ENCODE measurements at places on chromosomes 16 and 17.

- DNase-seq, result no peak
Measured at GRCh38 chr17:7282752-7283321, 1.3 kb downstream of the SLC2A4 start.

DNA sequence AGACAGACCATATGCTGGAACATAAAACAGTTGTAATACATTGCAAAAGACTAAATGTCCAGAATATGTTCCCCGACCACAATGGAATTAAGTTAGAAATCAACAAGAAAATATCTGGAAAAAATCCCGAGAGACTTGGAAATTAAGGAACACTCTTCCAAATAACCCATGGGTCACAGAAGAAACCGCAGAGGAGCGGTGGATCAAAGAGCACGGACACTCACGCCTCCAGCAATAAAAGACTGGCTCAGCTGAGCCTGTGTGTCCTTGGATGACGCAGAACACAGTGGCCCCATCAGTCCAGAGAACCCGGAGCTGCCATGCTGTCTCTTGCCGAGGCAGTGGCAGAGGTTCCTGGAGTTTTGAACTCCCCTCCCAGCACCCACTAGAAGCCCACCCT is 30.9 kb upstream of the FOXF1 start:
- no peak for DNase-seq

DNA sequence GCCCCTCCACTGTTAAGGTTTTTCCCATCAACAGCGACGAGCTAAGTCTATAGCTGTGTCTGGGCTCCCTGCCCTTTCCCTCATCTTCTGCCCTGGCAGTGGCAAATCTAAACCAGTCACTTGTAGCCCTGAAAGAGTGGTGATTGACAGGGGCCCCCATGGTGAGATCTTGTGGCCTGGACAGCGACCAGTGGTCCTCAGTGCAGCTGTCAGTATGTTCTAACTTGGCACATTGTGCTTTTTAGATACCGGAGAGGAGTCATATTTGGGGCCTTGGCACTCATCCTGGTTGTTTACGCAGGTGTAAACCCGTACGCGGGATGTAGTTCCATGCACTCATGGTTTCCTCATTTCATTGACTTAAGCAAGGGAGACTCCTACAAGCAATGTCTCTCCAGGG is 57.5 kb upstream of the ARHGAP44 start:
- DNase-seq, result no peak

DNA sequence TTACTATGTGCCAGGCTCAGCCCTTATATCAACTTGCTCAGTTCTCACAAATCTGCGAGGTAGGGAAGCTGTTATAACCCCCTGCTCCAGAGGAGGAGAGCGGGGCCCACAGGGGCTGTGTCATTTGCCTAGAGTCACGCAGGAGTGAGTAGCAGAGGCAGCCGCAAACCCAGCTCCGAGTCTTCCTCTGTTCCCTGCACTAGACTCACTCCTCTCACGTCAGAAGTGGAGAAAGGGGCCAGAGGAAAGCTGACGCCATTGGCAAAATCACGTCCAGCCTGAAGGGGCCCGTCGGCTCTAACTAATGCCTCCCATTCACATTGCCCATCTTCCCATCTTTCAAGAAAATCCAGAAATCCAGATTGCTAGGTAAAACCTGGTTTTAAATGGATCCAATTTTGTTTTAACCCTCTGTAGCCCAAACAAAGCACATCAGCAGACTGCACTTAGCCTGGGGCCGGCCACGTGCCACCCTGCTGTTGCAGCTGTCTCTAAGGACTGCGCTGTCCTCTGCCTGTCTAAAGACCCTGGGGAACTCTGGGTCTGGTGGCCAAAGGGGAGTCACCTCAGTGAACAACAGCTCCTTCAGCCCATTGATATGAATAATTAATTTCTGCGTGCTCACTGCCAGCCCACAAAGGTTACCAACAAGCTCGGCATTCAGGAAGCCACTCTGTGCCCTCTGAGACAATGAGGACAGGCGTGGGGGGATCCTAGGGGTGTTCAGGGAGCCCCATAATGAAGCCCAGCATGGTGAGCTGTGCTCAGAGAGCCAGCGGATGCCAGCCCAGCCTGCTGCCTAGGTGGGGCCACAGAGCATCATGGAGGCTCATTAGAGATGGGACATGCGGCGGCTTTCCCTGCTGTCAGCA is 36.7 kb upstream of the ABR start:
- DNase-seq, result no peak

- no peak for DNase-seq
Measured at GRCh38 chr17:19570544-19571062, 36.9 kb downstream of the SLC47A1 start.

DNA sequence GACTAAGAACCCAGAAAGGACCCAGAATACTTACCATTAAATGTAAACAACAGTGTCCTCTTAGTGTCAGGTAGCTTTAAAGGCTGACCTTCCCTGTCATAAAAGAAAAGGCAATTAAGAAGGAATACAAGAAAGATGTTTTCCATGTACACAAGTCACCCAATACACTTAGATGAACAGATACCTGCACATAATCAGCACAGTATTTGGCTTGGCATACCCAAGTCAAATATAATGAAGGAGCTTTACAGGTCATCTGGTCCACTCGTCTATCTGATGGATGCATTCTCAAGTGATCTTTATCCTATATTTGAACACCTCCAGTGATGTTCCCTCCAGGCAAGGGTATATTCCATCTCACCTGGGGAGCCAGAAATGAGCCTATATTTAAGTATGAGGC is 11.1 kb upstream of the STRADA start:
- DNase-seq, result no peak

DNA sequence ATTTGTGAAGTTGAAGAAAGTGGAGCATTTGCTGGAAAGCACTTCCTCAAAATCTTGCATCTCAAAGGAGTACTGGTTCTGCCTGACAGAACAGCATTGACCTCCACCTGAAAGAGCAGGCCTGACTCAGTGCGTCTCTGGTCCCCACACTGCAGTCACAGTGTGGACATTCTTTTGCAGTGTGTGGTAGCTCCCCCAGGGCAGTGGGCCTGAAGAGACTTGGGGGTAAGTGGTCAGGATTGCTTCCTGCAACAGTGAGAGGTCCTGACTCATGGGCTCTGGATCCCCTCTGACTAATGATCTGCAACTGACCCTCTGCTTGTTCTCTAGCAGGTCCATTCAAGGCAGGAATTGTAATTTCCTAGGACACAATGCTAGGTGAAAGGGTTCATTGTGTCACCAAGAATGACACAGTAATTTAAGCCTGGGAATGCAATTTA is 204.9 kb upstream of the KCNJ16 start:
- DNase-seq, result no peak

DNA sequence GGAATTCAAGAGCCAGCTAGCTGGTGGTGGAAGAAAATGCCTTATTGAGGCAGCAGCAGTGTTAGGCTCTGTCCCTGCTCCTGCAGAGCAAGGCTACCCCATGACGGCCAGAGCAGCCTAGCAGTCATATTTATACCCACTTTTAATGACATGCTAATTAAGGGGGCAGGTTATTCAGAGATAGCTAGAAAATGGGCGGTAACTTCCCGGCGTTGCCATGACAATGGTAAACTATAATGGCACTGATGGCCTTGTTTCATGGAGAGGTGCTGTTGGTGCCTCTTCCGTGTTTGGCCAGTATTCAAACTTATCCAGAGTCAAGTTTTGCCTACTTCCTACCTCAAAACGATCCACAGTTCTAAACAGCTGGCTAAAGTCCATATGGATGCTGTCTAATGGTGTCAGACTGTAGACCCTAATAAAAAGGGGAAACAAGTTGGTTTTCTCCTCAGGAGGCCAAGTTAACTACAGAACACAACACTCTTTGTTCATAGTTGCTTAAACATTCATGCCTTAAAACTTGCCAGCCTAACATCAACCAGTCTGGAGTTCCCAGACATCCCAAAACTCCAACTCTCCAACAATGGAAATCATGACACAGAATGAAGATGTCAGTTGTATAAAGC is 3.7 kb upstream of the SCNN1B start:
- no peak for DNase-seq

- DNase-seq, result no peak
Measured at GRCh38 chr17:8002721-8003593, 542 bp downstream of the GUCY2D start.

GRCh38 chr16:88927010-88927409 is 50.0 kb downstream of the CBFA2T3 start:
- no peak for DNase-seq

GRCh38 chr16:84741340-84741830 is 41.6 kb downstream of the USP10 start:
- DNase-seq, result no peak

- no peak for DNase-seq
Measured at GRCh38 chr16:12964461-12964860, 63.1 kb downstream of the SHISA9 start.

GRCh38 chr16:87249425-87249824 is 67.8 kb downstream of the C16orf95 start:
- DNase-seq, result no peak

DNA sequence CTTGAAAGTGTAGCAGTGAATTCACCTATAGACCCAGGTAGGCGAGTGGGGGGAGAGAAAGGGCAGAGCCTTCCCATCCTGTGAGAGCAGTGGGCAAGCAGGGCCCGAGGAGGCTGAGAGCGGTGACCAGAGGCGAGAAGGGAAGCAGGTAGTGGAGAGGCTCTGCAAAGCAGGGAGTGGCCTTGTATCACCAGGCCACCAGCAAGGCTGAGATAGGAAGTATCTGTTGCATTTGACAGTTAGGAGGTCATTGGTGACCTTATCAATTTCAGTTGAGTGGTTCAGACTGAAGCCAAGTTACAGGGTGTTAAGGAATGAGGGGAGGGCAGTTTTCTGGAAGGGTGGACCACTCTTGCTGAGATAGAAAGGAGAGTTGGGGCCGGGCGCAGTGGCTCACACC is 10.7 kb upstream of the HSD3B7 start:
- DNase-seq, result no peak

GRCh38 chr17:37019117-37019740 is 70.5 kb downstream of the AATF start:
- DNase-seq, result no peak

- no peak for DNase-seq
Measured at GRCh38 chr16:46428108-46429061, 192.8 kb downstream of the SHCBP1 start.

GRCh38 chr17:44209786-44210341 is 9.6 kb downstream of the UBTF start:
- no peak for DNase-seq

DNA sequence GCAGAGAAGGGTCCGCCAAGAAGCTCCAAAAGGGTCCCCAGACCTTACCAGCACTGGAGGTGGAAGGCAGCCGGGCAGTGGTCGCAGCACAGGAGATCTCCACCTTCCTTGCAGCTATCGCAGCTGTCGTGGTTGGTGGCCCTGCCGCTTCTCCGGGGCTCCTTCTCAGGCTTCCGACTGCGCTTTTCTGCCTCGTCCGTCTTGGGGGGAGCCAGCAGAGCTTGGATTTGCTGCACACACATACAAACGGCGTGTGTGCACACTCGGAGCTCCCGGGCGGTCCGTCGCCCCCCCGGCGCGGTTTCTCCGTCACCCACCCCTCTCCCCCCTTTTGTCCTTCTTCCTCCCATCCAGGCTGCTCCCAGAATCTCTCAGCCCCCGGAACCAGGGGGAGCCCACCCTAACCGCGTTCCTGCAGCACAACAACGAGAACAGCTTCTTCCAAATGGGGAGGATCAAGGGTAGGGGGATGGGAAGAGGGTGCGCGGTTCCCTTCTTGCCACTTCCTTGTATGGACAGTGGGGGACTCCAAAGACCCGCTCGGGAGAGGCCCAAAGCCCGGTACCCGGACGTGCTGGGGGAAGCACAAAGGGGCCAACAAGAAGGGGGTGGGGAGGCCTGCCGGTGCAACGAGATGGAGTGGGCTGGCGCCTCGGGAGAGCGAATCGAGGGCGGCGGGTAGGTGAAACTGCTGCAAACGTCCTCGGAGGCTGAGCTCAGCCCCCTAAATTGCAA is 1.1 kb downstream of the PHF12 start:
- no peak for DNase-seq

GRCh38 chr17:49990331-49990730 is 4.7 kb downstream of the DLX3 start:
- DNase-seq, result no peak

DNA sequence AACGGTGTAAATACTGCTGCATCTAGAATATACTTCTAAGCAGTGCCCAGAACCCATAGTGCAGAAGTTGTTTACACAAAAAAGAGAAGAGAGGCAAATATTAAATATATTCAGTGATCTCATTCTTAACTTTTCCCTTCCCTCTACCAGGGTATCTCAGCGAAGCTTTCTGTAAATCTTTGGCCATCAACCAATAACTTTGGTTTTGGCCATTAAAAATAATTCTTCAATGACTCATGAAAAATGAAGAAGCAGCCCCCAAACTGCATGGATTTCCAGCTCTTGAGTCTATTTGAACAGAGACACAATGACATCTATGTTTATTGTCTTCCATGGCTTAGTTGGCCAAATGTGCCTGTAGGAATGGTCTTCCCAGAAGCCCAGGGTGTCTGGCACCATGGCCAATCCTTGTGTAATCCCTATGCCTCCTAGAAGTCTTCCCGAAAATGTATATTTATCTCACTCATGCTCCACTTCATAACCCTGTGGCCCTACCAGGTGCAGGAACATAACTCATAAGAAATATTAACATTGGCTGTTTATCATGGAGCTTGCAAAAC is 646.6 kb downstream of the TOX3 start:
- DNase-seq, result no peak

GRCh38 chr17:65794572-65794971 is 233.1 kb upstream of the AXIN2 start:
- DNase-seq, result no peak

GRCh38 chr16:10745841-10746240 is 2.2 kb downstream of the NUBP1 start:
- DNase-seq, result no peak

DNA sequence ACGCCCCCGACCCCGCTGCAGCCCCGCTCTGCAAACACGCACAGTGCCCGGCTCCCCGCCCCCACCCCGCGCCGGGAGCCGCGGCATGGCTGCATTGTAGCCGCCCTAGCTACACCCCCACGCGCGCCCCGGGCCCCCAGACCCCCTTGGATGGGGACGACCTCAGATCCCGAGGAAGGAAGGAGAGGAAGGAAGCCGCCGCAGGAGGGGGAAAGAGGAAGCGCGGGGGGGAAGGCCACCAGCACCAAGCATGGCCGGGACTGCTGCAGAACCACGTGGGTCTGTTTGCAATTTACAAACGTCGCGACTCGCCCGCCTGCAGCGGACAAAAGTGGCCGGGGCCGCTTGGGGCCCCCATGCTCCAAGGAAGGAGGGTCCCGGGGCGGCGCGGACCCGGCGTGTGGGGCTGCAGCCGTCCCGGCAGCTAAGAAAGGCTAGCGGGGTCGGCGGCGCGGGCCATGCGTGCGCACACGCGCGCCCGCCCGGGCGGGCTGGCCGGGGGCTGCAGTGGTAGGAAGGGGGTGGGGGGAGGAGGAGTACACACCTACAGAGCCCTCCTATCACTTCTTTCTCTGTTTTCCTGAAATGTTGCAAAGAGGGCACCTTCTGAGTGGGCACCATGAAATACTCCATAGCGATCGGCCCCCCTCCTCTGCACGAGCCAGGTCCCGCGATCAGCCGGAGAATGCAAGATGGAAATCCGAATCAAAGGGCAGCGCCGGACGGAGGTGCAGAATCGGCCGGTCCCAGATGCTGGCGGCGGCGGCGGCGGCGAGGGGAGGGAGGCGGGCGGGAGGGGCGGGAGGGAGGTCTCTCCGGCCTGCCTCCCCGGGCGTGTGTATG is 488 bp downstream of the TFAP4 start:
- DNase-seq, result peak; percentile 38

All from stimulated activated CD8-positive, alpha-beta memory T cell treated with anti-CD3 and anti-CD28 coated beads, Interleukin-12 subunit alpha, Interleukin-12 subunit beta, amount 100 ng/mL, for 4 hours (primary cell).